Posterior cingulate gyrus (tissue), 11 donors: ENCODE measurements at places on chromosomes 12 and 14.

DNA sequence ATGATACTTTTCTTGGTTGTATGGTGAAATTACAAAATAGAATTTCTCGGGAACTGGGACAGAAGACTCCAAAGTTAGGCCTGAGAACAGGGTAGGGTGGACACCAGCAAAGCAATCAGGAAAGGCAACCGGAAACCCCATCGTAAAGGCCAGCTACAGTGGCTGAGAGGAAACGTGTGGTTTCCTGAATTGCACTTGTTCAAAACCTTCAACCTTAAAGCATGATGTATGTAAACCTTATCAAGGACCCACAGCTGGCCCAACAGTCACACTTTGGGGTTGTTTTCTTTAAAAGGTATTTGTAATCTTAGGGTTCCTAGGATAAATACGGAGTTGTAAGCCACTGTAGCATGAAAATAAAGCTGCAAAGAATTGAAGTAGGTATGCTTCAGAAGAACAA, 2.2 kb upstream of the PTGDR start:
- no peak for DNase-seq

DNA sequence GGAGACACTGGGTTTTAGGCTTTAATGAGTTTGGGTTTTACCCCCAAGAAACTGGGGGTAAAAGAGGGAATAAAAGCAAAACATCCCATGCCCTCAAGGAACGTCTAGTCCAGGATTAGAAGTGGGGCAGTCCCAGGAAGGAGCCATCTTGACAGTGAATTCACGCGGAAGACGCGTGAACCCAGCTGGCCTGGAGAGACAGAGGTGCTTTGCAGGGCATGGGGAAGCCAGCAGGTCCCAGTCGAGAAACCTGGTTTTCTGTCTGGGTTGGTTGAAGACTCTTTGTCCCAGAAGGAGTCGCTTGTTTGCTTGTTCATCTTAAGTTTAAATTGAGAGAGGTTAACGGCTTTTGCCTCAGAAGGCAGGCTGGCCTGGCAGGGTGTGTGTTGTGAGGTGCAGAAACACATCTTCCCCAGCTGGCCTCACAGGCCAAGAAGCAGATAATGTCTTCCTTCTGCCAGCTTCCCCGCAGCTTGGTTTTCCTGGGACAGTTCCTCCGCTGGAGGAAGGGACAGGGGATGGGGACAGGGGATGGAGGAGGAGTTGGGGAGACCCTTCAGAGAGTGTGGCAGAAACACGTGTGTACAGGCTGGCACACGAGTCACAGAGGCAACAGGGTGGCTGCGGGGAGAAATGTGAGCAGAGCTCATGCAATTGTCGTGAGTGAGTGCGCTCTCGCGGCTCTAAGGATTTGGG, 18.5 kb upstream of the CD9 start:
- DNase-seq: no peak

GRCh38 chr12:46609273-46609623, 216.5 kb downstream of the SLC38A4 start:
- DNase-seq: no peak

- DNase-seq: no peak
Measured at GRCh38 chr12:49496417-49497360, 42.1 kb upstream of the KCNH3 start.

DNA sequence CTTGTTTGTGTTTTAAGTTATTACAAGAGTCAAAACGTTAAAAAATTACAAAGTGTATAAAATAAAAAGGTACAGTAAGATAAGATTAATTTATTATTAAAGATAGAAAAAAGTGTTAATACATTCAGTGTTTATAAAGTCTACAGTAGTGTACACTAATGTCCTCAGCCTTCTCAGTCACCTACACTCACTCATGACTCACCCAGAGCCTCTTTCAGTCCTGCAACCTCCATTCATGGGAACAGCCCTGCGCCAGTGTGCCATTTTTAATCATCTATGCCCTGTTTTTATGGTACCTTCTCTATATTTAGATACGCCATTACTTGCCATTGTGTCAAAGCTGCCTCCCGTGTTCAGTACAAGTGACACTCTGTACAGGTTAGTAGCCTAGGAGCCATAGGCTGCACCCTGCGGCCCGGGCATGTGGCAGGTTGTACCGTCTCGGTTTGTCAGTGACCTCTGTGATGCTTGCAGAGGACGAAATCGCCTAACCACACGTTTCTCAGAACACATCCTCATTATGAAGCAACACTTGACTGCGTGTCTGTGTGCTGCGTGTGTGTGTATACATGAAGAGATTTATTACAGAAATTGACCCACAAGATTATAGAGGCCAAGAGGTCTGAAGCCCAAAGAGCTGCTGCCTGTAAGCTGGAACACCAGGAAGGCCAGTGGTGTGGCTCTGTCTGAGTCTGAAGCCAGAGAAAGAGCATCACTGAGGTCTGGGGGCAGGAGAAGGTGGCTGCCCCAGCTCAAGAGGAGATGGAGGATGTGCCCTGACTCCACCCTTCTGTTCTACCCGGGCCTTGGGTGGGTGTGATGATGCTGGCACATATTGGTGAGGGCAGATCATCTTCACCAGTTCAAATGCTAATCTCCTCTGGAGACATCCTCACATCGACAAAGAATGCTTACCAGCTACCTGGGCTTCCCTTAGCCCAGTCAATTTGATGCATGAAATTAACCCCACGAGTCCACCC, 116.6 kb upstream of the C14orf180 start:
- no peak for DNase-seq

- DNase-seq: no peak
Measured at GRCh38 chr14:53537422-53538315, 384.5 kb upstream of the DDHD1 start.

GRCh38 chr12:71710276-71711125, 24.6 kb downstream of the TMEM19 start:
- no peak for DNase-seq

- no peak for DNase-seq
Measured at GRCh38 chr12:19458733-19459132, 19.4 kb downstream of the AEBP2 start.

DNA sequence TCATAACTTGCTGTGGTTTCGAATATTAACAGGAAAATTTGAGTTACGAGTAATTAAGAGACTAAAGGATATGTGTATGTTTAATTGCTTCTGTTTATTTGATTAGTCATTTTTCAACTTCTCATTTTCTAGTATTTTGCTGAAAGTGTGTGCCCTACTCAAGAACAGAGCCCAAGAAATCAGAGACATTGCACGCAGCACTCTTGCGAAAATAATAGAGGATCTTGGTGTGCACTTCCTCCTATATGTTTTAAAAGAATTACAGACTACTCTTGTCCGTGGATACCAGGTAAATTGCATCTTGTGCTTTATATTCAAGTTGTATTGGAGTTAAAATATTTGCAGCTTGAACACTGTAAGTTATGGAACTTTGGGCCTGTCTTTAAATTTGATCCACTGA, 50.8 kb downstream of the ARL1 start:
- no peak for DNase-seq

GRCh38 chr14:98236314-98236713, 1035.7 kb downstream of the BCL11B start:
- no peak for DNase-seq

- DNase-seq: no peak
Measured at GRCh38 chr14:104515811-104516780, 63.5 kb upstream of the C14orf180 start.

- no peak for DNase-seq
Measured at GRCh38 chr14:87111741-87112140, 881.2 kb downstream of the GALC start.

DNA sequence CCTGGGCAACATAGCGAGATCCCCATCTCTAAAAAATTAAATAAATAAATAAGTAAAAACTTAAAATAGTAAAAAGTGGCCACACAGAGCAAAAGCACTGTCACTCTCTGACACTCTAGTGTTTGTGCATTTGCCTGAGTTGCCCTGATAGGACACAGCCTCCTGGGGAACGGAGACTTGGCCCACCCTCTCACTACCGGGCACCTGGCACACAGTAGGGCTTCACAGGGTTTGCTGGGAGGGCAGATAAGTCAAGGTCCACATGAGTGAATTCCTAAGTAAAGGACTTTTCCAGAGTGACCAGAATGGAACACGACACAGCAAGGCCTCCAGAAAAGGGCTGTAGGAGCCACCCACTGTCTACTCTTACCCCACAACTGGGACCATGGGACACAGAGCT, 54.3 kb downstream of the SCARB1 start:
- no peak for DNase-seq

DNA sequence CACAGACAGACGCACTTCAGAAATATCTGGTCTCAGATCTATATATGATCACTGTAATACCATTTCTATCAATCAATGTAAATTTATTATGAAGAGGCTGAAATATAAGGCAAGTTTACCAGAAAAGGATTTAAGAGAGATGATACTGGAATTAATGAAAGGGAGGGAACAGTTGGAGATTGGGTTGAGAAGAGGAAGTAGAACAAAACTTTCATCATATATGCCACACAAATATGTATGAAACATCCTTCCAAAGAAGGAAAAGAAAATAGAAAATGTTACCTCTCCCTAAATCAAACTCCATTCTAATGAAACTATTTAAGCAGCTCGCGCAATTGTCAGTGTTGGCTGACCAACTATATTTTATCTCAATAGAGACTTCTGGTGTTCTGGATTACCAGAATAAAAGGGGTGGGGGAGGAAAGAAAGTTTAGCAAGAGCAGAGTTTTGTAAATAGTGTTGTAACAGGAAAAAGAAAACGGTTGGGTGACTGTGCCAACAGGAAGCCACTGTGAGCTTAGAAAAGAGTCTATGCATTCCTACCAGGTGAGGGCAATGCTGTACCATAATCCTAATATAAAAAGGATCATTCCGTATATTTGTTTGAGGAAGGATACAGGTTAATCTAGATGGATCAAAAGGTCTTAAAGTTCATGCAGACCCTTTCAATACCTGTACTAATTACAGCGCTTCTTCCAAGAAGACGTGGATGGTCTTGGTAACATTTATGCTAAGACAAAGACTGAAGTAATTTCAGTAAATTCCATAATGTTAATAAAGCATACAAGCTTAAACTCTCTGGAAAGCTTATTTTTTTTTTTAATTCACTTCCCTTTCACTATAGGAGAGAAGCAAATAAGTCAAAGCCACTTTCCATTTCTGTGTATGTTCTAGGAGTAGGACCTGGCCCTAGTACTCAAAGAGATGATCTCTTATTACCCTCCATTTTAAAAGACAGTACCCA, 14.5 kb upstream of the LLPH start:
- DNase-seq: no peak

- no peak for DNase-seq
Measured at GRCh38 chr12:5247144-5247543, 184.8 kb upstream of the NTF3 start.

- peak; percentile 34 for DNase-seq
Measured at GRCh38 chr14:71932229-71932981, at the start of gene RGS6. TSS of gene RGS6 (plus strand) at chr14:71932429.

DNA sequence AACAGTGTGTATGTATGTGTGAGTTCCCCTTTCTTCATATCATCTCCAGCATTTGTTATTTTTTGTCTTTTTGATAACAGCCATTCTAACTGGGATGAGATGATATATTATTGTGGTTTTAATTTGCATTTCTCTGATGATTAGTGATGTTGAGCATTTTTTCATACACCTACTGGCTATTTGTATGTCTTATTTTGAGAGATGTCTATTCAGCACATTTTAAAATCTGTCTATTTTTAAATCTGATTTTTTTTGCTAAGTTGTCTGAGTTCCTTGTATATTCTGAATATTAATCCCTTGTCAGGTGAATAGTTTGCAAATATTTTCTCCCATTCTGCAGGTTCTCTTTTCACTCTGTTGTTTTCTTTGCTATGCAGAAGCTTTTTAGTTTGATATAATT, 469.1 kb downstream of the FUT8 start:
- no peak for DNase-seq

DNA sequence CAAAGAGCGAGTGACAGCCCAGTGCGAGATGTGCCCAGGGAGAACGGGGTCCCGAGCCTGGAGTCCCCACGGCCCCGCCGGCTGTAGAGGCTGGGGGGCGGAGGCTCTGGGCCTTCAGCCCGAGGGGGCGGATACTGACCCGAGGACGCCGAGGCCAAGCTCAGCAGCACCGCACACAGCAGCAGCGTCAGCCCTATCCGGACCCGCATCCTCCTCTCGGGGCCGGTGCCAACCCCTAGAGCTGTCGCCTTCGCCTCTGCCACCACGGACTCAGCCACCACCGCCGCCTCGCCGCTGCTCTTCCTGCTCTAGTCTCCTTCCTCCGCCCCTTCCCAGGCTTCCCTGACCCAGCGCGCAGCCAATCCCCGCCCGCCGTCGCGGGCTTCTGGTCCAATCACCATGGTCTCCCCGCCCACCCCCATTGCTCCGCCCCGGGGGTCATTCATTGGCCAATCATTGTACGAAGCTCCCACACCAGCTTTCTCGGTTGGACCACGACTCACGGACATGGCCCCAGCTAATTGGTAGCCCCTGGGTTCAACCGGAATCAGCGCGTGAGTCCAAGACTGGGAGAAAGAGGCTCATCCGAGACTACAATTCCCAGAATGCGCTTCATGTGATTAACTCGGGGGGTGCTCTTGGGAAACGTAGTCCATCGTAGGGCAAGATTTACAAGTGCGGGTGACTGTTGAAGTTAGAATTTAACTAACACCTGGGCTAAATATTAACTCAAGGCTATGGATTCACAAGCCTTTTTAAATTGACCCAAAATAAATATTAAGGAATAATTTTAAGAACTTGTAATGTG, at the start of gene SEL1L:
TSS of gene SEL1L (minus strand) at position 318 of the 808 bp plus-strand sequence. CDS start at position 209, 109 bp downstream.
- DNase-seq: peak; percentile 99

- no peak for DNase-seq
Measured at GRCh38 chr12:49111206-49111605, 559 bp upstream of the LMBR1L start.

- no peak for DNase-seq
Measured at GRCh38 chr14:54610051-54610977, 43.4 kb downstream of the SAMD4A start.

DNA sequence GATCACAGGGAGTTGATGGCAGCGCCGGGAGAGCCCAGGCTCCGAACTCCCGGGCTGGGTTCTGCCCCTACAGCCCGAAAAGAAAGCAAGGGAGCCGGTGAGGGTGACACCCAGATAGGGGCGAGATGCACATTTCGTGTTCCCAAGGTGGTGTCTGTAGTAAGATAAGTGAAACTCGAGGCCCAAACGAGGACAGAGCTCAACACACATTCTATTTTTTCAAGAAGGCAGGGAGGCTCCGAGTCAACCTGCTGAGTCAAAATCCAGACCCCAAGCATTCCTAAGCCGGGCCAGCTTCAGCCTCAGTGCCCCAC, 24.2 kb upstream of the YY1 start:
- DNase-seq: no peak

GRCh38 chr14:24681056-24681455, 47.1 kb upstream of the GZMB start:
- no peak for DNase-seq
